Uterus (tissue), 4 donors: ENCODE measurements at places on chromosomes 7 and 10. TPM values are rescaled to one million over a fixed set of nuclear protein-coding genes. Genes with fewer than 3 reads are reported as not detected.
A peak's percentile ranks its signal among the peaks of the same experiment; 100 is the strongest.

A1CF gene
- total RNA-seq: not detected

DNA sequence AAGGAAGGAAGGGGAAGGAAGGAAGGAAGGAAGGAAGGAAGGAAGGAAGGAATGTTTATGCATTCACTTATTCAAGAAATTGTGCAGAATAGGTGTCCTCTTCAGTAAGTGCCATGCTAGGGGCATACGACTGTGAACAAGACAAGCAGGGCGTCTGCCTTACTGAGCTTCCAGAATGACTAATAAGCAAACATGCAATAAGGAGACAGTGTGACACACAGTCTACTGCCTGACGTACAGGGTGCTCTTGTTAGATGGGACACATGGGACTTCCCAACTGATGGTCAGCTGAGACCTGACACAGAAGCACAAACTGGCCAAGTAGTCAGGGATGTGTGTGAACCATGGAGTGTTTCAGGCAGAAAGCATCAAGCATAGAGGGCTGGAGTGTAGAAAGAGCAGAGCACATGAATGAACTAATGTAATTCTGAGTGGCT is 18.2 kb downstream of the DNAJC12 start:
- no peak overlapping the region for H3K4me3 ChIP-seq
- no peak overlapping the region for H3K27ac ChIP-seq
- no peaks in the 10 kb centered on the region for H3K27me3 ChIP-seq
- H3K4me1 ChIP-seq: no peaks in the 10 kb centered on the region
- H3K36me3 ChIP-seq: no peaks in the 10 kb centered on the region

OR6B1 gene
- total RNA-seq: not detected

DNA sequence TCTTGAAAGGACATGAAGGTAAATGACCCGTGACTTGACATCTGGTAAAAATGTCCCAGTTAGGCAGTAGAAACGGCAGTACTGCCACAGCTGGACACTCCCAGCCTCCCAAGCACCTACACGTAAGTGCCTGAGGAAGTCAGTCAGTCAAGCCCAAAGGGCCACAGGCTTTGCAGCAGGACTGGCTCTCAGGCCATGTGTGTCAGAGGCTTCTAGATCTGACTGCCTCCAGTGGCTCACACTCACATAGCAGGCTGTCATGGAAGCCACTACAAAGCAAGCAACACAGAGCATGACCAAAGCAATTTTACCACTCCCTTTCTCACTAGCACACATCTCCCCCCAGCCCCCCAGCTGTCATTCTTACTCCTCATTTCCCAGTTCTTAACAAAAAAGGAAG is 17.8 kb upstream of the CCNJ start:
- H3K4me3 ChIP-seq: no peak overlapping the region
- no peaks in the 10 kb centered on the region for H3K27me3 ChIP-seq
- H3K27ac ChIP-seq: no peak overlapping the region
- H3K4me1 ChIP-seq: no peaks in the 10 kb centered on the region
- DNase-seq: no peak
- H3K36me3 ChIP-seq: no peaks in the 10 kb centered on the region

DNA sequence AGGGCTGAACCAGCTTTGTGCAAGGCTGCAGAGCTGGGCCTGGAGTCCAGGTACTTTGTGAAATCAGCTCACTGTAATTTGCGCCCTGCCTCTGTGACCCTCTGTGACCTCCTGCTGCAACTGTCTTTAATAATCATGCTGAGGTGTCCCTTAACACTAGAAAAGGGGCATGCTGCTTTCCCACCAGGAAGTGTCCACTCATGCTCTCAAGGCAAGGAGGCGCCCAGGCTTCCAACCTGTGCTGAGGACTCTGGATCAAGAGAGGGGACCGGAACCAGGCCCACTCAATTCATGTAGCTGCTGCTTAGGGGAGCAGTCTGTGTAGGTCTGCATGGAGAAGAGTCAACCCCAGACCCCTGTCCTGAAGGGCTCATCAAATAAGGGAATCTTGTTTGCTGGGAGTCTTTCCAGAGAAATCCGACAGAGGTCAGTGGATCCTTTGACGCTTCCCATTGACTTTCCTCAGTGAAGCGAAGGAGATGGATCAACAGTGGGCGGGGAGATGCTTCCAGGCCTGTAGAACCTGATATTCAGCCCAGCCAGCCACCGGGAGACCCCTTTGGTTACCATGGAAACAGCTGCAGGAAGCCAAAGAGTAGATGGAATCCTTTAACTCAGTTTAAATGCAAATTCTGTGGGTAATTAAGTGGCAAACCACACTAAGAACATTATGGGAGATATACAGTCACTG is 945.9 kb downstream of the GRID1 start:
- H3K36me3 ChIP-seq: no peaks in the 10 kb centered on the region
- H3K27me3 ChIP-seq: no peaks in the 10 kb centered on the region
- H3K4me3 ChIP-seq: no peak overlapping the region
- H3K27ac ChIP-seq: no peak overlapping the region
- no peak for DNase-seq
- H3K4me1 ChIP-seq: no peaks in the 10 kb centered on the region

DNA sequence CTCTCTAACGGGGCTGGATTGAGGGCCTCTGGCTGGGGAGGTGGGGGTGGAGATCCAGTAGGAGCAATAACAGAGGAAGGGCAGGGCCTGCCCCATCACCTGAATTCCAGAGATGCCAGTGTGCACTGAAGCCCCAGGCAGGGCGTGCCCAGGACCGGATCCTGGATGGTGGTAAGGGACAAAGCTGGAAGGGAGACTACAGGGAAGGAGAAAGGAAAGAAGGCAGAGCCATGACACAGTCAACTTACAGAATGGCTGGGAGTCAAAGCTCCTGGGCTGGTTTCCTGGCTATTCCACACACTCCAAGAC is 666 bp downstream of the TMEM139 start:
- no peaks in the 10 kb centered on the region for H3K36me3 ChIP-seq
- H3K27ac ChIP-seq: no peak overlapping the region
- H3K27me3 ChIP-seq: no peaks in the 10 kb centered on the region
- no peak overlapping the region for H3K4me3 ChIP-seq

DNA sequence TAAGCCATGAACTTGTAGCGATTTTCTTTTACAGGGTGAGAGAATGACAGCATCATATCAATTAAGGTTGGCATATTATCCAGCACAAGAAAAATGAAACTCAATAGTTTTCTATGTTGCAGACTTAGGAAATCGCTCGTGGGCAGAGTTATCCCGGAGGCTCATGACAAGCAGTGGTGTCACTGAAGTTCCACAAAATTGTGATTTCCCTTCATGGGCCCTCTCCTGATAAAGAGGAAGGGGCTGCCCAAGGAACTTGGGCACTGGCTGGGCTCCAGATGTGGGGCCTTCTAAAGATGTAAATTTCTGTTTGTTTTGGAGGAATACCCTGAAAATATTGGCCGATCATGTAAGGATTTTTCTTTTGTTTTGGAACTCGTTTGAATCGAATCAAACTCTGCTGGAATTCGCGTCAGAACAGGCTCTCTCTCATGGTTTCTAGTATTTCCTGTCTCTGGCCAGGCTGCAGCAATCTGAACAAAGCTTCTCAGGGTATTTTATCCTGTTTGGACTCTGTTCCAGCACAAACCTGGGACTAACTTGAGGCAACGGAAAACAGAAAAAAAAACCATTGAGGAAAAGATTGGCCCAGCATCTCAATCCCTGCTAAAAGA is 340.6 kb upstream of the NRP1 start:
- H3K27ac ChIP-seq: peak overlapping the region; percentile 46
- H3K36me3 ChIP-seq: no peaks in the 10 kb centered on the region
- no peaks in the 10 kb centered on the region for H3K27me3 ChIP-seq
- no peak for DNase-seq

ANKIB1 gene
- 67.1 TPM for total RNA-seq

ZNF503 gene
- 21.6 TPM for total RNA-seq

- DNase-seq: no peak
- no peaks in the 10 kb centered on the region for H3K36me3 ChIP-seq
- H3K4me3 ChIP-seq: no peak overlapping the region
- H3K27ac ChIP-seq: no peak overlapping the region
- H3K27me3 ChIP-seq: no peaks in the 10 kb centered on the region
Measured at GRCh38 chr7:156474241-156474743, 166.3 kb upstream of the RNF32 start.

DNA sequence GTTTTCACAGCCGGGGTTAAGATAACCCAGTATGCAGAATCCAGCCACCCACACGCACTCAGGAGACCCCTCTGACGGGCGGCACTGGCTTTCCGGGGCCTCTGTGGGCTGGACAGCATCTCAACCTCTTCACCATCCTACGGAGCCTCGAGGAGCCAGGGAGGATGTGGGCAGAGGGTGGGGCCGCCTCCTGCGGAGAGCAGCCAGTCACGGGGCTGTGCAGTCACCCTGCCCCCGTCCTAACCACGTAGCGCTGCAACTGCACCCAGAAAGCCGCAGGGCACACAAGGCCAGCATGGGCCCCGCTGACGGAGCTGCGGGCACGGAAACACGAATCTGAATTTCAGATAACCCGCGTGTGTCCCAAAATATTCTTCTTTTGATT is 270.3 kb downstream of the ELFN1 start:
- no peaks in the 10 kb centered on the region for H3K4me1 ChIP-seq
- H3K4me3 ChIP-seq: no peak overlapping the region
- H3K27ac ChIP-seq: no peak overlapping the region
- no peaks in the 10 kb centered on the region for H3K27me3 ChIP-seq

PFKFB3 gene
- 7.4 TPM for total RNA-seq

NKX6-2 gene
- not detected for total RNA-seq

DNA sequence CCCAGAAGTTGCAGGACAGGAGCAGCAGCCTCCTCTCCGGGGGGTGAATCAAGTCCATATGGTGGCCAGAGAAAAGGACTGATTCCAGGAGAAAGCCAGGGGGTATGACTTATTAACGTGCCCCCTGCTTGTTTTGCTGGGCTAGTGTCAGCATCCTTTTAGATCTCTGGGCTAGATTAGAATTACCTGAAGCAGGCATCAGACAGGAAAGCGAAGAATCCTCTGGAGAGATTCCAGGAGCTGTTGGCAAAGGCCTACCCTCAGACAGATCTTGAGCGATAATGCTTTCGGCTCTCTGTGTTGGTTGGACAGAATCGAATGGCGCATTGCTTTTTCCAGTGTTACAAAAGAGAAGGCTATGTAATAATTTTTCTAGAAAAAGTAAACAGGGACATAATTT is 164.0 kb upstream of the GLI3 start:
- no peaks in the 10 kb centered on the region for H3K4me1 ChIP-seq
- H3K27ac ChIP-seq: no peak overlapping the region
- no peaks in the 10 kb centered on the region for H3K27me3 ChIP-seq
- no peaks in the 10 kb centered on the region for H3K36me3 ChIP-seq
- no peak overlapping the region for H3K4me3 ChIP-seq

- H3K4me1 ChIP-seq: no peaks in the 10 kb centered on the region
- H3K4me3 ChIP-seq: no peak overlapping the region
- no peaks in the 10 kb centered on the region for H3K36me3 ChIP-seq
- H3K27ac ChIP-seq: no peak overlapping the region
- no peak for DNase-seq
- H3K27me3 ChIP-seq: no peaks in the 10 kb centered on the region
Measured at GRCh38 chr10:66572700-66573099, 353.1 kb upstream of the LRRTM3 start.

DNA sequence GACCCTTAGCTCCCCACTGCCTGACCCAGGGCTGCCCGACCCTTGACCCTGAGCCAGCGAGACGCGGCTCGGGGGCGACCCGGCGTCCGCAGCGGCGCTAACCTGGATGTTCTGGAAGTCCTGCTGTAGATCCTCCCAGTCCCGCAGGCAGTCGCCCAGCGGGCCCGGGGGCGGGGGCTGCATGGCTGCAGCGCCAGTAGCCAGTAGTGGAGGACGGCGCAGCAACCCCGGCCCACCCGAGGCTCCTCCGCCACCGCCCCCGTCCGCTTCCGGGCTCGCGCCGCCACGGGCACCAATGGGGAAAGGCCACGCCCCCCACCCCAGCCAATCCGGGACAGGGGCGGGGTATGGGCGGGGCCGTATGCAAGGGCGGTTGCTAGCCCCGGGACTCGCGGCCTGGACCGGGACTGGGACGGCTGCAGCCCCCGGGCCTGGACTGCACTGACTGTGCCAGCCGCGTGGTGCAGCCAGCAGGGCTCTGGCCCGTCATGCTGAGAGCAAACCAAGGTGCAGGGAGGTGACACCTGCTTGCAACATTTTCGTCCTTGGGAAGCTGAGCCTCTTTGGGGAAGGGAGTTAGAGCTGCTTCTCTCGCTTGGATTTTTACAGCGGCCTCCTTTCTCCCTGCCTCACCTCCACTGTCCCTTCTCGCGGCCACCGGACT is at the start of gene TMEM120A:
Gene TMEM120A (minus strand): TSS at position 208 of the 664 bp plus-strand sequence. CDS start 25 bp downstream, at position 183.
- H3K4me1 ChIP-seq: no peaks in the 10 kb centered on the region
- DNase-seq: peak; percentile 97
- H3K27me3 ChIP-seq: no peaks in the 10 kb centered on the region
- H3K4me3 ChIP-seq: peak within 1 kb of the TSS; percentile 94

DNA sequence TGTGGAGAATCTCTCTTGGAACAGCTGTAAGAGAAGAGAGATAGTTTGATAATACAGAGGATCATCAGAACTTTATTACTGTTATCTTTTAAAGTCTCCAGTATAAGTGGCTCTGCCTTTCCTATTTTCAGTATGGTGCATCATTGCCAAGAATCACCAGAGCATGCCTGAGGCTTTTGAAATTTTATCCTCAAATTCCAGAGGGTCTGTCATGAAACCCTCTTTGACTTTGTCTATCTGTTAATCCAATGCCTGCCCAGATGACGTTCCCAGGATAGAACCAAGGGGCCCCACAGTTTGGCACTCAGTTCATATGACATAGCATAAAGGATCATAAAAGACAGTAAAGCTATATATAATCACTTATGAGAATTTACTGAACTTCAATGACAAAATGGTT is 35.3 kb upstream of the SEMA3C start:
- no peak overlapping the region for H3K4me3 ChIP-seq
- DNase-seq: no peak
- no peak overlapping the region for H3K27ac ChIP-seq
- no peaks in the 10 kb centered on the region for H3K4me1 ChIP-seq

DNA sequence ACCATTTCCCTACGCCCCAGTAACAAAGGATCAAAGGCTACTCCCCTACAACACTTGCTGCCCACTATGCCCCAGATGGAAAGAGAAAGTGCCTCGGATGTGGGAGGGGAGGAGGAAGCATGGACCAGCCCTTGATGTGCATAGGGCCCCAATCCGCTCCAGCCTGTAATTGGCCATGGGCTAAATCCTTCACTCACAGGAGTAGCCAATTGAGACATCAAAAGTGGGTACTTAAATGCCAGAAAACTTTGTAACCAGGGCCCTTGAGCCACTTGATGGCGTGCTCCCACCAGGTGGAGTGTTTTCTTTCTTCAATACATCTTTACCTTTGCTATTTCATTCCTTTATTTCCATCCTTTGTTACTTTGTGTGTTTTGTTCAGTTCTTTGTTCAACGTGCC is 500.5 kb upstream of the LRRN3 start:
- H3K4me1 ChIP-seq: no peaks in the 10 kb centered on the region
- no peak overlapping the region for H3K27ac ChIP-seq
- no peak overlapping the region for H3K4me3 ChIP-seq
- no peaks in the 10 kb centered on the region for H3K36me3 ChIP-seq

NACAD gene
- 26.9 TPM for total RNA-seq

DNA sequence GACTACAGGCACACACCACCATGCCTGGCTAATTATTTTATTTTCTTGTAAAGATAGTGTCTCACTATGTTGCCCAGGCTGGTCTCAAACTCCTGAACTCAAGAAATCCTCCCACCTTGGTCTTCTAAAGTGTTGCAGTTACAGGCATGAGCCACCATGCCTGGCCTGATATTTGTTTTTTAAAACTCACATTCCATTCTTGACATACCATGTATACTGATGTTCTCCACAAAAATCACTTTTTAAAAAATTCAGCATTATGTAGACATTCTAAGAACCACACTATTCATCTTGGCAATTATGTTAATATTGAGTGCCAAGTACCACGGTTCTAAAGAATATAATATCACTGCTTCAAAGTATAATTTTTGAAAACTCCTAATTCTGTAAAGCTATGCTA is 43.5 kb downstream of the IDE start:
- H3K27ac ChIP-seq: no peak overlapping the region
- H3K36me3 ChIP-seq: no peaks in the 10 kb centered on the region
- DNase-seq: no peak
- no peaks in the 10 kb centered on the region for H3K4me1 ChIP-seq
- H3K27me3 ChIP-seq: no peaks in the 10 kb centered on the region
